Iris pigment epithelial cell (primary cell): ENCODE measurements at places on chromosomes 11 and 22.

GRCh38 chr11:86476109-86476861 lies 101.6 kb downstream of the CCDC81 start:
- DNase-seq: peak; percentile 61

- DNase-seq: no peak
These were observed 67.6 kb upstream of the TENM4 start for GRCh38 chr11:79508461-79508860.

- no peak for DNase-seq
These were observed 21.9 kb downstream of the MUC5AC start for GRCh38 chr11:1179641-1180040.

DNA sequence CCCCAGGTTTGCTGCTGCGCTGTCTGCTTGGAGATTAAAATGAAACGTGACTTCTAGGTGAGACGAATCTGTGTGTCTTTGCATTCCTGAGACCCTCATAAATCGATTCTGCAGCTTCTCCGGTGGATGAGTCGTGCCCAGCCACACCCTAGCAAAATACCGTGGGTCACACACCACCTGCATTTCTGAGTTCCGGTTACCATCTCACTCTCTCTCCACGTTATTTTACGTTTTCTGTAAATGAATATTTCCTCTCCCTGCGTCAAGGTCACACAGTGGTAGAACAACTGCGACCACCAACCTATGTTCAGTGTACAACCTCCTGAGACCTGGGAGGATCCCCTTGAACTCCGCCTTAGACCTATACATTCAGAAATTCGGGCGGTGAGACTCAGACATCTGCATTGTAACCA lies 1.1 kb downstream of the YWHAH start:
- DNase-seq: no peak

DNA sequence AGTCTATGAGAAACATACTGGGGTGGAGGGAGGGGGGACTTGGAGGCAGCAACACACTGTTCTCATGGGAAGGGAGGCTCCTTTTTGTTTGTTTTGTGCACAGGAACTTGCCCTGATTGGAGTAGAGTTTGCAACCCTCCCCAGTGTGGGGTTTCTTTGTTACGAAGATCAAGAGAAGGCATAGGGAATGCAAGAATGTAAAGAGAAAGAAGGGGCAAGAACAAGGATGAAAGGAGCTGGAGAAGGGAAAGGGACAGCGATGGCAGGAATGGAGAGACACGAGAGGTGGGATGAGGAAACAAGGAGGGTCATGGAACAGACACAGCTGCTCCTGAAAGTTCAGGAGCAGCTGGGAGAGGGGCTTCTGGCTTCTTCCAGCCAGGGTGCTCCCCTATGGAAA lies 611.7 kb downstream of the NTM start:
- DNase-seq: no peak

GRCh38 chr11:83847467-83848034 lies 561.4 kb upstream of the CCDC90B start:
- no peak for DNase-seq

DNA sequence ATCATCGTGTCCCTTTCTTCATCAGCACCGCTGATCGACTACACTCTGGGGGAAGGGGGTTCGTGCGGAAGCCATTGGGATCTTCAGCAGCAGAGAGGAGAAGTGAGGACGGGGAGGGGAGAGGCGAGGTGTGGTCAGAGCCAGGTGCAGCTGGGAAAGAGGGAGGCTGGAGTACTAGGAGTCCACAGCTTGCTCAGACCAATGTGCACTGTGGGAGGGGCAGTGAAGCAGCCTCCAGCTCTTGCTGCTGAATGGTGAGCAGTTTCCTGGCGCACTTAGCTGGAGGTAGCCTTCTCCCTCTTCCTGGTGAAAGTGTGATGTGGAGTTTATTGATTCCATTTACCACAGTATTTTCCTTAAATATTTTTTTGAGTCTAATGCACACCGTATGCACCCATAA lies 99.0 kb upstream of the NECTIN1 start:
- DNase-seq: no peak

DNA sequence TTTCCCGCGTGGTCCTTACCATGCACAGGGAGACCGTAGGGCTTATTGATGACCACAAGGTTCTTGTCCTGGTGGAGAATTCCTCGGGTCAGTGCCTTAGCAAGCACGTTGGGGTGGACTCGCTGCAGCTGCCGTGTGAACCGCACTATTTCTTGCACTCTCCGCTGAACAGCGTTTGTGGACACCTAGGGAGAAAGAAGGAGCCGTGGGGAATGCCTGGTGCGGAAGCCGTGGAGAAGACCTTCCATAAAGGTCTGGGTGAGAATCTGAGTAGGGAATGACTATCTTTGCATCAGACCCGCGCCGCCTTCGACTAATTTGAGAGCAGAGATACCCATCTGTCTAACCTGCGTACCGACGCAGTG lies 597 bp downstream of the RPUSD4 start:
- peak; percentile 15 for DNase-seq

GRCh38 chr22:39226353-39226752 lies 18.4 kb downstream of the PDGFB start:
- DNase-seq: no peak

DNA sequence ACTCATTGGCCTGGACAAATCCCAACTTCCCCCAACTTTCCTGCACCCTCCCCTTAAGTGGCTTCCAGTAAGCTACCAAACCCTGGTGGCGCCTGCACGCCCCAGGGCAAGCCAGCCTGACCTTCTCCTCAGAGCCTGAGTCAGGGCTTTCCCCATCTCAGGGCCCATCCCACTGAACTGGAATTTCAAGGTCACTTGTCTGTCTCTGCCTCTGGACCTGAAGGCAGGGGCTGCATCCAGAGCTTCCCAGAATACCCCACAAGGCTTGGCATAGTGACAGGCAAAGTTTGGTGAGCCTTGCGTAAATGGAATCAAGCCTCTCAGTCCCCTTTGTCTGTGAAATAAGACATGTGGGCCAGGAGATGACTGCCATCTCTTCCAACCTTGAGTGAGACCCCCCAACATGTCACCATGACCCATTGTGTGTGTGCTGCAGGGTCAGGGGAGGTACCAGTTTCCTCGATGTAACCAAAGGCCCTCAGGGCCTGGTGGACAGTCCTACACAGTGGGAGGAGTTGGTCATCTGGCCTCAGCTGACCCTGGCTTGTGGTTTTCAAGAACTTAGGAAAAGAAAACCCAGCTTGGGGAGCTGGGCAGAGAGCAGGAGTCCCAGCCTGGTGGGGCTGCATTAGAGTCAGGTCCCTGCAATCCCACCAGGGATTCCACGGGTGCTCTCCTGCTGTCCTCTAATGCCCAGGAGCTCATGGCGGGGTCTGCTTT lies 8.9 kb downstream of the ALX4 start:
- DNase-seq: peak; percentile 42

DNA sequence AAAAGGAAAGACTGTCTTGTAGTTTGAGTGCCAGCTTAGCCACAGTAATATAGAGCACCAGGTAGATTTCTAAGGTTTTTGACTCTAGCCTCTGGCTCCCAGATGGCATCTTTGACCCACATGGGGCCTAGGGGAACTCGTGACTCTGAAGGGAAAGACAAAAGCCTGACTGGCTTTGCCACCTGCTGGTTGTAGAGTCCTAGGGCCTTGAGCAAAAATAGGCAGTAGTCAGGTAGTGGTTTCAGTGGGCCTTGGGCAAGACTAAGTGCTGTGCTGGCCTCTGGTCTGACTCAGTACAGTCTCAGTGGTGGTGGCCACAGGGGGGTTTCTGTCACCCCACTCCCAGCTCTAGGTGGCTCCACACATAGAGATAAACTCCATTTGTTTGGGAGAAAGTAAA lies 349.4 kb downstream of the FAM181B start:
- no peak for DNase-seq

- DNase-seq: peak; percentile 28
These were observed 82.9 kb upstream of the ARHGAP20 start for GRCh38 chr11:110795112-110795624.

GRCh38 chr11:67510023-67510345 lies 2.0 kb upstream of the CDK2AP2 start:
- DNase-seq: no peak

- peak; percentile 17 for DNase-seq
These were observed 118.6 kb downstream of the ARHGAP42 start for GRCh38 chr11:100805506-100806199.

- DNase-seq: no peak
These were observed 50.2 kb upstream of the RAPSN start for GRCh38 chr11:47499161-47499560.

DNA sequence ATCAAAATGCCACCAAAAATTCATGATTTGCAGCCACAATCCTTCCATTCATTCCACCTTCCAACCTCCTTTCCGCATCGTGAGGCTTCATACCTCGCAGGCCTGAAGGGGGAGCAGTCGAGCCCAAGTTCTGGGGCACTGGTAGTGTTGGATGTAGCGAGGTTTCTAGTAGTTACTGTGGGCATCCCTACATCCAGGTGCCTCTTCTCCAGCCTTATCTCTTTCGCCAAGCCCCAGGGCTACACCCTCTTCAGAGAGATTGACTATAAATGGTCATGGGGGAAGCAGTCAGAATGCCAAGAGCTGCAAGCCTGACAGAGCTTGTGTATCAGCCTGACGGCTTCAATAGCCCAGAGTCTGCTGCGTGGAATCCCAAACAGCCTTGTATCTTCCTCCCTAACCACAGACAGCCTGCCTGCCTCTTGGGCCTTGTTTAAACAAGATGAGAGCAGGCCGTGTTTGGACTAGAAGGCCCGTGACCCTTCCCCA lies 28.9 kb downstream of the CLMP start:
- DNase-seq: peak; percentile 92

- peak; percentile 33 for DNase-seq
These were observed 95.3 kb upstream of the RCN1 start for GRCh38 chr11:31995525-31996094.
